Renal cortical epithelial cell (primary cell): ENCODE measurements at places on chromosomes 7 and 10.

DNA sequence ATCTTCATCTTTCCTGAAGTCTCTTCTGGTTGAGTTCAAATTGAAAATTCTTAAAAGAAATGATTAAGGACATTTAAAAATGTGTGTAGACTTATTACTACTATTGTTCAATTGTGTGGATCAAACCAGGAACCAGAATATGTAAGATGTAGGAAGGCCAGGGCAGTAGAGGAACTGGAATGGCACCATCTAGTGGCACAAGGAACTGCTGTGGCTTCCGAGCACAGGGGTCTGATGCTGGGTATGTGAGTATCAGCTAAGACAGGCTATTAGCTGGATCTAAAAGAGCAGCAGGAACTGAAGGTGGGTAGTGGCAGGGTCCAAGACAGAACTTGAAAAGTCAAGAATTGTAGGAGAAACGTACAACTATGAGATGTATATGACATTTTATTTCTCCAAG lies 247.3 kb downstream of the SEMA3A start:
- DNase-seq: peak; percentile 3

GRCh38 chr7:28458732-28459131 lies 46.4 kb downstream of the CREB5 start:
- DNase-seq: no peak

GRCh38 chr10:97673736-97674525 lies 13.1 kb downstream of the AVPI1 start:
- DNase-seq: peak; percentile 76

GRCh38 chr7:11726794-11727155 lies 105.2 kb downstream of the THSD7A start:
- DNase-seq: no peak

DNA sequence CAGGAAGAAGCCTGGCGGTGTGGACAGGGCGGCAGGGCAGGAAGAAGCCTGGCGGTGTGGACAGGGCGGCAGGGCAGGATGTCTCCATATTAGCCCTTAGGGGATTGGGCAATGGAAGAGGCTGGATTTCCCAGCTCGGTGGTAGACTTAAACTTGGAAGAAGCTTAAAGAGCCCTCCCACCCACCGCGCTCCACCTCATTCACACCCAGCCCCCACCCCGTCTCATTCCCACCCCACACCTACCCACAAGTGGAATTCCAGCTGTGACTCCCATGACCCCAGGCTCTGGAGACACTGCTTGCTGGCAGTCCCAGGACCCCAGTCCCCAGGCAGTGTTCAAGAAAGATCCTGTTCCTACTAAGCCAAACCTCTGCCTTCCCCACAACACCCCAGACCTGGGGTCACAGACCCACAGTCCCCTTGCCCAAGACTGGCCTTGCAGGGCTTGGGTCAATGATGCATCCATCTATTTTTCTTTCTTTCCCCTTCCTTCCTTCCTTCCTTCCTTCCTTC lies 34.0 kb downstream of the SPDYE6 start:
- peak; percentile 28 for DNase-seq

- no peak for DNase-seq
These were observed 130.6 kb upstream of the NPVF start for GRCh38 chr7:25358926-25359325.

DNA sequence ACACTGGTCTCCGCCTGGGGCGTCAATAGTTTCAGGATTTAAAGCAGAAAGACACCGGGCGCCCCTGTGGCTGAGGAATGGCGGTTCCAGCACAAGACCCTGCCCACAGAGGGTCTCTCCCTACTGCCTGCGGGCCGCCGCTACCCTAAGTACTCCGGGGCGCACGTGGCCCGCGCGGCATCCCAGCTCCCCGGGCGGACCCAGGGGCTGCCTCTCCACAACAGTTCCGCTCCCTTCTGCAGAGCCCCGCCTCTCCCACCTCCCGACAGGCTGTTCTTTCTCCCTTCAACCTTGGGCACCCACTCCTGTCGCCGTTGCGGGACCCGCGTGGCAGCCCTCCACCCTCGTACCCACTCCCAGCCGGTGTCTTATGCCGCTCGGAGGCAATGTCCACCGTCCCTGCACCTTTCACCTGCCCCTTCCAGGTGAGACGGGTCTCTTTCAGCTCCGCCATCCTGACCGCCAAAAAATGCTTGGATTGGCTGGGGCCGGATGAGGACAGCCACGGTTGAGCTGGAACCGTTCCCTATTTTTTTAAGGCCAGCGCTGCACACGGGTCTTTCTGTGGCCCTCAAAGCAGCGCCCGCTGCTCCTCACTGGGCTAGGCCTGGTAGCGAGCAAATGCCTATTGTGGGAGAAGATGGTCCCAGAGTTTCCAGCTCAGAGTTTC lies 1.6 kb upstream of the NKX2-3 start:
- no peak for DNase-seq

DNA sequence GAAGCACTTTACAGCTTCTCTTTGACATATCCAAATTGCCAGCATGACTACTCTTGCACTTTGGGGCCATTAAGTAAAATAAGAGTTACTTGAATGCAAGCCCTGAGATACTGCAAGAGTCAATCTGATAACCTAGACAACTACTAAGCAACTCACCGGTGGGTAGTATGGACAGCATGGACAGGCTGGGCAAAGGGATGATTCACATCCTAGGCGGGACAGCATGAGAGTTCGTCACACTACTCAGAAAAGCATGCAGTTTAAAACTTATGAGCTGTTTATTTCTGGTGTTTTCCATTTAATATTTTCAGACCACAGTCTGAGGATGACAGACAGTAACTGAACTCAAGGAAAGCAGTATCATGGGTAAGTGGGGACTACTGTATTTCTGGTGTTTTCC lies 84.0 kb downstream of the ORC5 start:
- DNase-seq: no peak

GRCh38 chr10:76086761-76087639 lies 655.6 kb downstream of the LRMDA start:
- peak; percentile 93 for DNase-seq

DNA sequence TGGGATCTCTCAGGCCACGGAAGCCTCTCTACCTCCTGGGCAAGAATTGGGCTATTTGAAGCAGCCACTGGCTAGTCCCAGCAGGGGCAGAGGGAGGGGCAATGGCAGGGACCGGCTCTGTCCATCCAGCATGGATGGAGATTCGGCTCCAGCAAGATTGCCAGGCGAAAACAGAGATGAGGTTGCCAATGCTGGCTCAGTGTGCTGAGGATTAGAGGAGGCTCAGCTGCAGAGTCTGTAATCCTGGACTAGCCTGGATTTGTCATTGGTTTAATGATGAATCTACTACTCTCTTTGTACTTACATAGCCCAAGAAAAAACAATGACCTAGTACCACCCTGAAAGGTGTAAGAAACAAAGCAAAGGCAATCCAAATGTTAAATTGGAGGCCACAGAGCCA lies 112.2 kb upstream of the PDCD4 start:
- DNase-seq: no peak

DNA sequence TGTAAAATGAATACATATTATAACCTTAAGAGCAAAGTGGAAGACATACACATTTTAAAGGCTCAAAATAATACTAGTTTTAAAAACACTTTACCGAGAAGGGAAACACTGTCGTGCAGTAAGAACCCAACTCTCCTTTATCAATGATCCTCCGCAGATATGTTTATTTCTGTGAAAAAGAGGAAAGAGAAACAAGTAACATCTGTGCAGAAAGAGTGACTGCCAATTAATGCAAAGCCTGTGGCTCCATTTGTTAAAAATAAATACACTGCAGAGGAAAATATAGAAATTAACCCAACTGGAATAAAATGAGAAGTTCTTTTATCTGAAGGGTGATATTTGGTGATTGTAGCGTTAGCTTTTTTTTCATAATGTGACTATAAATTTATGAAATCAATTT lies 62.7 kb downstream of the HGF start:
- no peak for DNase-seq

GRCh38 chr7:151420144-151420543 lies 10.3 kb upstream of the WDR86 start:
- no peak for DNase-seq

DNA sequence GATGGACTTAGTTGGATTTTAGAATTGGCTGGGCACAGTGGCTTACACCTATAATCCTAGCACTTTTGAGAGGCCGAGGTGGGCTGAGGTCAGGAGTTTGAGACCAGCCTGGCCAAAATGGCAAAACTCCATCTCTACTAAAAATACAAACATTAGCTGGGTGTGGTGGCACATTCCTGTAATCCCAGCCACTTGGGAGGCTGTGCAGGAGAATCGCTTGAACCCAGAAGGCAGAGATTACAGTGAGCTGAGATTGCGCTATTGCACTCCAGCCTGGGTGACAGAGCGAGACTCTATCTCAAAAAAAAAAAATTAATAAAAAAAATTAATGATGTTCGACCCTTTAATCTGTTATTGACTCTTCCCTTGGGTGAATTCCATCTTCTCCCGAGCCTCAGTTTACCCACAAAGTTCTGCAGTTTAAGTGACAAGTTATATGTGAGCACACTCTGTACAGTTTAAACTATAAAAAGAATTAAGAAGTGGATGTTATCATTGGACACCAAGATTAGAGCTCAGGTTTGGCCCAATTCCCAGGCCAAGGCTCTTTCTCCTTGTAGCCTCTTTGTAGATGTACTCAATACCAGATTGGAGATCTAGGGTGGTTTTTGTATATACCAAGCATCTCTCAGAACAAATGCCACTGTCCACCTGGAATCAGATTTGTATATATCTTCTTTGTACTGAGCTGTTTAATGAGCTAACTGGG lies 15.0 kb downstream of the KAT6B start:
- no peak for DNase-seq
